Ovary (tissue), 10 donors: ENCODE measurements at places on chromosomes 1 and 21. TPM values are rescaled to one million over a fixed set of nuclear protein-coding genes. Genes with fewer than 3 reads are reported as not detected.

- no peak for DNase-seq
Observed at GRCh38 chr1:85058786-85059185, 10.5 kb upstream of the MCOLN3 start.

LRRC8B gene
- 7.0 TPM for total RNA-seq

DNA sequence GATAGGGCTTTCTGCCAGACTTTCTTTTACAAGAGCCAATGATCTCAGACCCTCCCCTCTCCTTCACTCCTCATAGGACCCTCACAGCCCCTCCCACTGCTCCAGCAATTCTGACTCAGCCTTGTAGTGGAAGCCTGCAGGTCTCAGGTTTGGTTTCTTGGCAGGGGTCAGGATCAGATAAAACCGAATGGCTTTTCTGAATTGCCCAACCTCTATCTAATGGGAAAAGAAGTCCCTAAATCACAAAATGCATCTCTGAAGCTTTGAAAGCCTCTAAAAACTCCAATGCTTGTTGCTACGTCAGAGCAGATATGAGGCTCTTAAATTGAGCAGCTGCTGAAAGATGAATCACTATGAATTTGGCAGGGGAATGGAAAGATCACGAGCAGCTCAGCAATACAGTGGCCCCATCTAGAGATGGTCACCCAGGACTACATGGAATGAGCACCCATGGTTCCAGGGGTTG is 74.5 kb downstream of the NID1 start:
- no peak for DNase-seq

DNA sequence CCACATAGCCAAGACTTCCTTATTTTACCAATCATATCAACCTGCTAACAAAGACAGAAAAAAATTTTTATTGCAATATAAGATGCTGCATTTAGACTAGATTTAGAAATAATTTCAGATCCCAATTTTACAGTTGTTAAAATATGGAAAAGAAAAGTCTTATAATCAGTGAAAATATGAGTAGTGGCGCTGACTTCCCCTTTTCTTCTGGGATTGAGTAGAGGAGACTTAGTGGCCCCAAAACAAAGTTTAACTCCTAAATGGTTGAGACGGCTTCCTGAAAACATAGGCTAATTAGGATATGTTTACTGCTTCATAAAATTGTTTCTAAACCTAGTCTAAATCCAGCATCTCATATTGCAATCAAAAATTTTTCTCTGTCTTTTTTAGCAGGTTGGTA is 68.4 kb downstream of the RAB3GAP2 start:
- DNase-seq, result no peak

DNA sequence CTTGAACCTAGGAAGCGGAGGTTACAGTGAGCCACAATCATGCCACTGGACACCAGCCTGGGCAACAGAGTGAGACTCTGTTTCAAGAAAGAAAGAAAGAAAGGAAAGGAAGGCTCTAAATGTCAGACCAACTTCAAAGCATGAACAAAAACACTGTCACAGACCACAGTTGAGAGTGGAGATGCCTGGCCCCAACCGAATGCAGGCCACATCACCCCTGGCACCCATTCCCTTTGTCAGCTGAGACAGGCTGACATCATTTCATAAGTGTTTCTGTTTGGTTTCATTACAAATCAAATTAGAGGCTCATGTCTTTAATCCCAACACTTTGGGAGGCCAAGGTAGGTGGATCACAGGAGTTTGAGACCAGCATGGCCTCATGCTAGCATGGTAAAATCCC is 28.6 kb upstream of the NADK start:
- DNase-seq, result no peak

DNA sequence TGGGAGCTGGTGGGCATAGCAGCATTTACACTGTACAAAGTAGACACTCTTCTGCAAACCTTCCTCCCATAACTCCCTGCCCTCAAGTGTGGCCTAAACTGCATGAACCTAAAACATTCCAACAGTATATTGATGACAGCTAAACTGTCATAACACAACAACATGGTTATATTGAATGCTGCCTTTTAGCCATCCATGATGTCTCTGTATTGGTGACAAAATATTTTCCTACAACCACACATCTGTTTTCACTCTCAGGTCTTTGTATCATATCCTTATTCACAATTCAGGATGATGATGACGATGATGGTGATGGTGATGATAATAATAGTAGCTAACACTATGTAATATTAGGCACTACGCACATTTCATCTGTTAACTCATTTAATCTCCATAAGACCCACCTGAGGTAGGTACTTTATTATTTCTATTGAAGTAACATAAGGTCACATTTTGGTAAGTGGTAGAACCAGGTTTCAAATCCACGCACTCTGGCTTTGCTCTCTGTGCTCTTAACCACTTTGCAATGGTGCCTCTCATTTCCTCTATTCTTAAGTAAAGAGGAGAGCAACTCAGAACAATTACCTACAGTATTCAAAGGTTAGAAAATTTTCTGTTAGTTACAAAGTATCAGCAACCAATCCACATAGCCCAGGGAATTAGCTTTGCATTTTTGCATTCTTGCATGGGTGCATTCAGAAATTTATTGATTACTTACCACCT is 185.1 kb upstream of the LMO4 start:
- DNase-seq, result no peak

DNA sequence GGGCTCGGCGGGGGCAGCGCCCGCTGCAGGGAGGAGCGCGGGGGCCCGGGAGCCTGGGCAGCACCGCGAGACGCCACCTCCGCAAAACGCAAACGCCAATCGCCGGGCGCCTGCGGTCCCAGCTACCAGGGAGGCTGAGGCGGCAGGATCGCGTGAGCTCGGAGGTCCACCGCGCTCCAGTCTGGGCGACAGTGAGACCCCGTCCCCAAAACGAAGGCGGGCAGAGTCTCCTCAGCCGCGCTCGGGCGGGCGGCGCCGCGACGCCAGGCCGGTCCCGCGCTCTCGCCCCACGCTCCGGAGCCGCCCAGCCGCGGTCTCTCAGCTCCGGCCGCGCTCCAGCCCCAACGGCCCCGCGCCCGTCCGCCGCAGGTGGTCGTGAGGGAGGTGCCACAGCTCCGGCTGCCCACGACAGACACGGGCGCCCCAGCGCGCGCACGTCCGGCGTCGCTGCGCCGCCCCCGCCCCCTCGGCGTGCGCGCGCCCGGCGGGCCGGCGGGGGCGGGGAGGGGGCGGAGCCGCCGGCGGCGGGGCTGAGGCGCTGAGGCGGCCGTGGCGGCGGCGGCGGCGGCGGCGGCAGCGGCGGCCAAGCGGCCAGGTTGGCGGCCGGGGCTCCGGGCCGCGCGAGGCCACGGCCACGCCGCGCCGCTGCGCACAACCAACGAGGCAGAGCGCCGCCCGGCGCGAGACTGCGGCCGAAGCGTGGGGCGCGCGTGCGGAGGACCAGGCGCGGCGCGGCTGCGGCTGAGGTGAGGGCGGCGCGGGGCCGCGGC is at the start of gene ADARB1:
Gene ADARB1 (plus strand): TSS at position 533 of the 770 bp plus-strand sequence. CDS start 97,077 bp downstream, outside the sequence.
- peak; percentile 78 for DNase-seq

DNA sequence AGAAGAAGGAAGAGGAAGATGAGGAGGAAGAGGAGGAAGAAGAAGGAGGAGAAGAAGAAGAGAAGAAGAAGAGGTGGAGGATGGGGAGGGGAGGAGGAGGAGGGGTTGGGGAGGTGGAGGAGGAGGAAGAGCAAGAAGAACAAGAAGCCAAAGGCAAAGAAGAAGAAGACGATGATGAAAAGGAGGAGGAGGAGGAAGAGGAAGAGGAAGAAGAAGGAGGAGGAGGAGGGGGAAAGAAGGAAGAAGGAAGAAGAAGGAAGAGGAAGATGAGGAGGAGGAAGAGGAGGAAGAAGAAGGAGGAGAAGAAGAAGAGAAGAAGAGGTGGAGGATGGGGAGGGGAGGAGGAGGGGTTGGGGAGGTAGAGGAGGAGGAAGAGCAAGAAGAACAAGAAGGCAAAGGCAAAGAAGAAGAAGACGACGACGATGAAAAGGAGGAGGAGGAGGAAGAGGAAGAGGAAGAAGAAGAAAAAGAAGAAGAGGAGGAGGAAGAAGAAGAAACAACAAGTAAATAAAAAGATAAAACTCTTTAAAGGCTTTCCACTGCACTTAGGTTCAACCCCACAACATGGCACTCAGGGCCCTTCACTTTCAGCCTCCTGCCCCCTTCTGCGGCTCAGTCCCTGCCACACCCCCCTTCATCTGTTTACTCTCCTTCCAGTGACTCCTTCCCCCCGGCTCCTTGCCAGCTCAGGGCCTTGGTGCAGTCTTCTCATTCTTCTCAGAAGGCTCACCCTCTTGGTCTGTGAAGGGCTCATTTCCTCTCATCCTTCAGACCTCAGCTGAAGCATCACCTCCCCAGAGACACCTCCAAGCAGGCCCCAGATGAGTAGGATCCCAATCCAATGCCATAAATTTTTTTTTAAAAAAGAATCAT is 114.0 kb downstream of the KCNN3 start:
- peak; percentile 10 for DNase-seq

VHLL gene
- total RNA-seq, result 0.56 TPM

- no peak for DNase-seq
Observed at GRCh38 chr1:29380532-29380931, 144.2 kb downstream of the PTPRU start.

DNA sequence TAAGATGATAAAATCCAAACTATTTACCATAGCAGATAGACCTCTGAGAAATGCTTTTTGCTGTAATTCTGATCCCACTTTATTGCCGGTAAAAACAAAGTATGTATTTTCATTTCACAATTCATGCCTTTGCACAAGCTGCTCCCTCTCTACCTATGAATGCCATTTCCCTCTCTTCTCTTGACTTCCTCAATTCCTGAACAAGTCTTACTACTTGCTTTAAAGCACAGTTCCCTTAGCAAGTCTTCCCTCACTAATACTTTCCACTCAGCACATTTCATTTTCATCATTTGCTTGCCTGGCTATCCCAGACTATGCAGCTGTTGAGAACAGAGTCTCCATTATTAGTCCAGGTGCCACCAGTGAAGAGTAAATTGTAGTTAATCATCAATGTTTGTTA is 13.8 kb downstream of the GPATCH2 start:
- no peak for DNase-seq

SYPL2 gene
- total RNA-seq, result 1.6 TPM

DNA sequence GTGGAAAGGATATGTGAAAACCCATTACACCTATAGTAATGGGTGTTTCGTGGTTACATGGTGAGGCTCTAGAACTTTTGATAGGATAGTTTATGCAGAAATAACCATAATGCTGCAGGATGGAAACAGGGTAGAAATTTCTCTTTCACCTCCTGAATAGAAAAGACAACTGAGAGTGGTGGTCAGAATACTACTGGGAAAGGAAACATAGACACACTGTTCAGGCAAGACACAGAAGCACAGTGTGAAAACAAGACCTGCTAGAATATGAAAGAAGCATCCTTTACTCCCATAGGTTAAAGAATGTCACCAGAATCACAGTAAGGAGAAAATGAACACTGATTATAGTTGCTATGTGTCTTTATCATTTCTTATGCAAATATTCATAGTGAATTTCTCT is 496.6 kb downstream of the DPYD start:
- DNase-seq, result no peak

SCCPDH gene
- 23.8 TPM for total RNA-seq

GRCh38 chr21:17631195-17631594 is 18.5 kb upstream of the BTG3 start:
- no peak for DNase-seq

ANKRD35 gene
- 2.6 TPM for total RNA-seq

DNA sequence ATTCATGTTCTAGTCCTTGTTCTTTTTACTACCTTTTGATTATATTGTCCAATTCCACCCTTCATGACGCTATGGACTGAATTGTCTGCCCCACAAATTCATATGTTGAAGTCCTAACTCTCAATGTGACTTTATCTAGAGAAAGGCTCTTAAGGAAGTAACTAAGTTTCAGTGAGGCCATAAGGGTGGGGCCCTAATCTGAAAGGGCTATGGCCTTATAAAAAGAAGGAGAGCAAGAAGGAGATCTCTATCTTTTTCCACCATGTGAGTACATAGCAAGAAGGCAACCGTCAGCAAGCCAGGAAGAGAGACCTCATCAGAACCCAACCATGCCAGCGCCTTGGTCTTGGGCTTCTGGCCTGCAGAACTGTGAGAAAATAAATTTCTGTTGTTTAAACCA is 95.9 kb downstream of the HIVEP3 start:
- no peak for DNase-seq

DNA sequence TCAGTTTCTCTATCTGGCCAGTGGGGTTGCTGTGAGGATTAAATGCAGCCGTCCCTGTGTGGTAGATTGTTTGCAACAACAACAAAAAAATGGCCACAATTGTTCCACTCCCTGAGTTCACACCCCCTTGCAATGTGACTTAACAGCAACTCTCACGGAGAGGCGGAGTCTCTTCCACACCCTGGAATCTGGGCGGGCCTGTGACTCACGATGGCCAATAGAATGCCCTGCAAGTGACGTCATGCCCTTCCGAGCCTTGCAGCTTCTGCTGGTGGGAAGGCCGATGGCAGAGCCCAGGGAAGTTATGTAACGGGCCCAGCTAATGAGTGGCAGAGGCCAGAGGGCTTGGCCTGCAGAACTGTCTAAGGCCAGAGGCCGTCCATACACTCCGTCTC is 87.9 kb downstream of the RIPK4 start:
- peak; percentile 72 for DNase-seq

DNA sequence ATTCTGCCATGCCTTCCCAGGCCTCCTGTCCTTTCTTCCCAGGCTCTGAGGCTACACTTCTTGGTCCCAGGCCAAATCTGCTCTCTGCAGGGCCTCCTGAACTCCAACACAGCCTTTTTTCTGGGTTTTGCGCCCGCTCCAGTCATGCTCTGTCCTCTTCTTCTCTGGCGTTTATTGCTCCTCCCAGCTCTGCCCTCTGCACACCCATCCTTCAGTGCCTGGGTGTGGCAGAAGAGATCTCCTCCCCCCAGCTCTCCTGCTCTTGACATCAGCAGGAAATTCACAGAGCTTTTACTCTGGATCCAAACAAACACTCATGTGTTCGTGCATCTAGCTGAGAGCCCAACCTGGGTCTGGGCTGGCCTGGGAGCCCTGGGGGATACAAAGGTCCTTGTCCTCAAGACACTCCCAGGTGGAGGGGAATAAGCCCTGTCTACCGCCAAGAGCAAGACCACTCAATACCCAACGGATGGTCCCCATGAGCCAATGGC is 22.9 kb upstream of the EPS8L3 start:
- DNase-seq, result peak; percentile 31

DNA sequence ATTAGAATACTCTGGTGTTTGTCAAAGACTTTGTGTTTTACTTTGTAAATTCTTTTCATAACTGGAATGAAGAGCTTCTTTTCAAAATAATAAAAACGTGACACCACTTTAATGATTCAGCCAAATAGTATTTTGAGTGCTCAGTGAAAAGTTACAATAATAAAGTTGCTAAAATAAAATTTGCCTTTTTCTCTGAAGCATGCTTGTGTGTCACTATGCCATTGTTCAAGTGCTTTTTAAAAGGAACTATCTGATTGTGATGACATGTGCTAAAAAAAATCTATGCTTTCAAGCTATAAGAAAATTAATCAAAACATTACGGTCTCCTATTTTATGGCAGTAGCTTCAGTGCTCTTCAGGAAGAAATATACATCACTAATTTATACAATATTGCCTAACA is 1290.5 kb upstream of the B3GALT2 start:
- DNase-seq, result no peak

DNA sequence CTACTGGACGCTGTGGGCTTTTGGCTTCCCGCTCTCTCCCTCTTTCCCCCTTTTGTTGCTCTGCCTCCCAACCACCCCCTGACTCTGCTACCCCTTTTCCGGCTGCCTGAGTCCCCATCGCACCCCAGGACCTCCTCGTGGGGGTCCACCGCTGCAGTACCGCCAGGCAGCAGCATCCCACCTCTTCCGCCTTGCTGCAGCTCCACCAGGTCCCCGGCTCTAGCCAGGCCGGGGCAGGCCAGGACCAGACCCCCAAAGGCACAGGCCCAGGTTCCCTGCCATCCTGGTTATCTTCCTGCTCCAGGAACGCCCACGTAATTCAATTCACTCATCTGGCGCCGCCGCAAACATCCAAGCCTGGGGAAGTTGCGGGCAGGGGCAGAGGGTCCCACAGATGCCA is 139.8 kb downstream of the LIPI start:
- DNase-seq, result no peak
